ENCODE measurements at places on chromosomes 5 and 9. TPM values are rescaled to one million over a fixed set of nuclear protein-coding genes. Genes with fewer than 3 reads are reported as not detected.

GRCh38 chr5:73529081-73529480 lies 30.8 kb downstream of the BTF3 start:
- DNase-seq = no peak

GRCh38 chr9:89036383-89036782 lies 45.1 kb downstream of the S1PR3 start:
- no peak for DNase-seq

- DNase-seq = no peak
Measured at GRCh38 chr5:166671811-166672210, 1619.6 kb upstream of the WWC1 start.

GRCh38 chr9:68427216-68427977 lies 71.0 kb downstream of the PGM5 start:
- DNase-seq = no peak

- DNase-seq = no peak
Measured at GRCh38 chr9:93280661-93281259, 96.8 kb downstream of the WNK2 start.

DNA sequence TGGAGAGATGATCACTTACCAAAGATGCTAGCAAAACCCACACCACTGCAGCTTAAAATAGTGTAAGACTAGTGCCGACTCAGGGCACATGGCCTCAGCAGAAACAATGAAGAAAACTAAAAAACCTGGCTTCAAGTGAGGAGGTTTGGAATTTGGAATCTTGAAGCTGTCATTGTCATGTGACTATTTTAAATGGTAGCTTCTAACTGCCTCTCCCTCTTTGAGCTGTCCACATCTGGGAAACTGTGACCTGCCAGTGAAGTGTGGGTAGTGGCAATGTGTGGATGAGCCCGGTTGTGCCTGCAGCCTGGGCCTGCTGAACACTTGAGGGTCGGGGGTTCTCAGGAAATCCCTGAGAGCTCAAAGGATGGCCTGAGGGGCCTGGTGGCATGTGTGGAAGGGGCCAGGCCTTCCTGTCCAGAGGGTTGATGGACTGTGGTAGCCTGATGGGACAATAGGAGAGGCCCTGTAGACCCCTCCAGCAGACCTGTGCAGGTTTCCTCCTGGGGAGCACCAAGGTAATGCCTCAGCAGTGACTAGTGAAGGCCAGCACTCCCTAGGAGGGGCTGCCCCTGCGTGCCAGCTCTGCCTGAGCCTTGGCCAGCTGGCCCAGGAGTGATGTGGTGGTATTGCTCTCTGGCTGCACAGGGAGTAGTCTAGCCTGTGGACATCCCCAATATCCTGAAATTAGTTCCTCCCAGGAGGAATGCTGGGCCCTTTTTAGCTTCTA lies 13.6 kb downstream of the USP20 start:
- no peak for DNase-seq

Gene C7
- 6.2 TPM for polyA plus RNA-seq

Gene TEK
- polyA plus RNA-seq = 8.6 TPM

Gene SPATA31A3
- polyA plus RNA-seq = not detected

Measured in small intestine (tissue), 16 donors.